Mesothelial cell of epicardium (in vitro differentiated cells): ENCODE measurements at places on chromosomes 5 and 9.

DNA sequence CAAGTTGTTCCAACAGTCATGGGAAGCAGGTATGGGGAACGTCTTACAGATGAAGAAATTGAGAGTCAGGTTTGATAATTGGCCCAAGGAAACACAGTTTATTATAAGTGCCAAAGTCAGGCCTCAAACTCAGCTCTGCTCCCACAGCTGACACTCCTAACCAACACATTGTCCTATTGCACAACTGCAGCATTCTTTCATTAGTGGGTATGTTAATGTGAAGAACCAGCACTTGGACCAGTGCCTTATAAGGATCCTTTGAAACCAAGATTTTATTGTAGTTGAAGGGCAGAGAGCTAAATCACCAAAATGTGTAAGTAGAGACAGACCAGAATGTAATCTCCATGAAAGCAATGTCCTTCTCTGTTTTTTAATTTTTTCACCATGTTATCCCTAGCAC is 56.1 kb downstream of the GRIA1 start:
- DNase-seq, result no peak
- H3K27me3 ChIP-seq, result no peaks in the 10 kb centered on the region
- no peaks in the 10 kb centered on the region for H3K36me3 ChIP-seq
- H3K4me1 ChIP-seq, result peaks cover 5% of the 10 kb centered on the region

DNA sequence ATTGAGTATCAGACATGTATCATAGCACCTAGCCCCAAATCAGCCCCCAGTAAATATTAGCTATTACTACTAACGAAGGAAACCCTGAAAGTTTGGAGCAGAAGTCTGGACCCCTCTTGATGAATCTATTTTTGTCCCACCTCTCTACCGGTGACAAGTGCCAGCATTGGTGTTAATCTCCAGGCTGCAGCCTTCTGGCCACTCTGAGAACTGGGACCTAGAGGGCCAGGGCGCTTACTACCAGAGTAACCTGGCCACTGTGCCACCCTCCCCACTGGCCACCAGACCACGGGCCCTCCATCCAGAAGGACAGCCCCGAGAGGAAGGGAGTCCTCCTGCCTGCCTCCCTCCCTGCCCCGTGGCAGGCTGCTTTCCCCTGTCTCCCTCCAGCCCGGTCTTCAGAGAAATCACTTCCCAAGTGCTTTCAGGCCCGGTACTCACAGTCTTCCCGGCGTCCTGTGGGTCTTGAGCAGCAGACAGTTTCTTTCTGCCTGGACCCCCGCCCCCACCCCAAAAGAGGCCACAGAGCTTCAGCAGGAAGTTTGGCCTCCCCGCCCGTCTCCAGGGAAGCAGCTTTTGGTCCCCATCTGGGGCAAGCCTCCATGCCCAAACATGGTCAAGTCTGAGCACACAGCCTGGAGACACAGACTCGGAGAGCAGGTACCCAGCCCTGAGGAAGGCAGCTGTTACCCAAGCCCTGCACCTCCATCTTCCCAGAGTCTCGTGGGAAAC is at the start of gene KCNMB1:
Gene KCNMB1, minus strand, starts transcription at position 550 of the 732 bp plus-strand sequence. CDS start 3,920 bp downstream, outside the sequence.
- peaks cover 4% of the 10 kb centered on the region for H3K27me3 ChIP-seq
- H3K4me3 ChIP-seq, result no peak within 1 kb of the TSS
- no peak for DNase-seq

DNA sequence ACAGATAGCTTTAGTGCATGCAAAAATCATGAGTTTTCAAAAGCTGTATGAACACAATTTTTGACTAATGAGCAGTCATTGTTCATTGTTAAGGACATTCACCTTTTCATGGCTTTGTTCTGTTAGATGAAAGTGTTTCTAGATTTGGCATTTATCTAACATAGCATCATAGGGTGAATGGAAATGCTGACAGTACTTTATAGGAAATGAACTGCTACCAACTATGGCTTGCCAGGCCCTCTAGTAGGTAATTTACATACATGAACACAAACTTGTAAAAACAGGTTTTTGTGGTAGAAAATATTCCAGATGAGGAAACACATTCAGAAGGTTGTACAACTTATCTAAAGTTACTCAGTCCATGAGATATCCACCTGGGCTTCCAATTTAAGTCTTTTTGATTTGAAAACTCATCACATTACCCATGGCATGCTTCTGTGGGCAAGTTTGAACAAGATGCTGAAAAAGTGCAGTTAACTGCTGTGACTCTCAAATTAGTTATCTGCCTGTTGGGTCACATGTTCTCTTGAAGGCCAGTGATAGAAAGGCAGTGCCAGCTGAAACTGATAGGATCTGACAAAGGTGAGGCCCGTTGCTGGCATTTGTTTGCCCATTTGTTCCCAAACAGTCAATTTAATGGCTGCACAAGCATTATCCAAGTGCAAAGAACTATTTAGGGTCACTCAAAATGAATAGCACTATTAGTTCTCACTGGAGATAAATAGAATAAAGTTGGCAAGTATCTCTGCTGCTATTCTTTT is 399.1 kb downstream of the MAN2A1 start:
- H3K27ac ChIP-seq, result no peak overlapping the region
- H3K36me3 ChIP-seq, result no peaks in the 10 kb centered on the region
- H3K27me3 ChIP-seq, result peaks cover 4% of the 10 kb centered on the region

GRCh38 chr9:125674981-125675973 is 31.7 kb downstream of the MAPKAP1 start:
- no peak overlapping the region for H3K4me3 ChIP-seq
- peaks cover 29% of the 10 kb centered on the region for H3K4me1 ChIP-seq
- no peaks in the 10 kb centered on the region for H3K36me3 ChIP-seq
- H3K27ac ChIP-seq, result peak overlapping the region; percentile 79

DNA sequence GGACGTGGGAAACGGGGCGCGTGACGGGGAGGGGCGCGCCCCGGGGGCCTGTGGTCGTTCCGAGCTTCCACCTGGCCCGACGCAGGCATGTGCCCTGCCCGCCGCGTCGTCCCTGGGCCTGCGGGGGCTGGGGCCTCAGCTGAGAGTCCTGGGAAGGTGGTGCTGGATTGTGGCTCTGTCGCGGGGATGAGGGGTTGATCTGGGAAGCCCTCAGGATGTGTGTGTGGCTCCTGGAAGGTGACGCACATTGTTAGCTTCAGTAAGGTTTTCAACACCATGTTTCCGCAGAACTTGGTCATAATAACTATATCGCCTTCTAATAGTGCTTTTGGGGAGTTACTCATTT is 589.1 kb downstream of the MTRR start:
- H3K36me3 ChIP-seq, result no peaks in the 10 kb centered on the region
- no peak overlapping the region for H3K27ac ChIP-seq
- no peak for DNase-seq
- H3K4me1 ChIP-seq, result no peaks in the 10 kb centered on the region
- H3K4me3 ChIP-seq, result no peak overlapping the region

DNA sequence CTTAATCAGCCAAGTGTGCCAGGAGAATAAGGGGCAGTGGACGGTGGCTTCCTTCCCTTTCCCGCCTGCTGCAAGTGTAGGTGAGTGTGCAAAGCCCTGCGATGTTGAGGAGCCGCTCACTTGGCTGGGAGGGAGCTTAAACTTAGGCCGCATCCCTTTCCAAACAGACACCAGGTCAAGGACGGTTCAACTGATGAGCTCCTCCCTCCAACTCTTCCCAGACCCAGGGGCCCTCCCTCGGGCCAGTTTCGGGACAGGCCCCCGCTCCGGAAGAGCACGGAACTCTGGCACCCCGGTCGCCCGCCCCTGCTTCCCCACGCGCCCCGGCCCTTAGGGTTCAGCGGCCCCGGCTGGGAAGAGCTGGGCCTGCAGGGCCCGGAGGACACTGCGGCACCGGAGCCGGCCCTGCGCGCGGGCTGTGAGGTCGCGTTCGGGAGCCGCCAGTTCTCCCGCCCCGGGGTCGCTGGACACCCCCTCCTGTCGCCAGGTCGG is 481 bp downstream of the MRPL36 start:
- H3K27ac ChIP-seq, result no peak overlapping the region
- H3K36me3 ChIP-seq, result peaks cover 29% of the 10 kb centered on the region
- H3K4me3 ChIP-seq, result peak overlapping the region; percentile 89
- no peak for DNase-seq

DNA sequence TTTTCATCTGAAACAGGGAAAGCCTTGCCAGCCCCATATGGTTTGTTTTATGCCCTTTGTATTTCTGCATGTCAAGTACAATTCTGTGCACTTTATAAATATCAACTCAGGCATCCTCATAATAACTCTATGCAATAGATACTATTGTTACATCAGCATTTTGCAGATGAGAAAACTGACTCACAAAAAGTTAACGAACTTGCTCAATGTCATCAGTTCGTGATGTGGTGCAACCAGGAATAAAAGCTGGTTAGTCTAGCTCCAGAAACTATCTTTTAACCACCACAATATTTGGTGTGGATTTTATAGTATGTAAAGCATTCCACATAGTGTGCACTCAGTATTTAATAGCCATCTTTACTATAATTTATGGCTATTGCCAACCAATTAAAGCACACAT is 134.9 kb downstream of the MRPS30 start:
- H3K27me3 ChIP-seq, result no peaks in the 10 kb centered on the region
- H3K27ac ChIP-seq, result no peak overlapping the region
- no peaks in the 10 kb centered on the region for H3K36me3 ChIP-seq
- no peak overlapping the region for H3K4me3 ChIP-seq

DNA sequence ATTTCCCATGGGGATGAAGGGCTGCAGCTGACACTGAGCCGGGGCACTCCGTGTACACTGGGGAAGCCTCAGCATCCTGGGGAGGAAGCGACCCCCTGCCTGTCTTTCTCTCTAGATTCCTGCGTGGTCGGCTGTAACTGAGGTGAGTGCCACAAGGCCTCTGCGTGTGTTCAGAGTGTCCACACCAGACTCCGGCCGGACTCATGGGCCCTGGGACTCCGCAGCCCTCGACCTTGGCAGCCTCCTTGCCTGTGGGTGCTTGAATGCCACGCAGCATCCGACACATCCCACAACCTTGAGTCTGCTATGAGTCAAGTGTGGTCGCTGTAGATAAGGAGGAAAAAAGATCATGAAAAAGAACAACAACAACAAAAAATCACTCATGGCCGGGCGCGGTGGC is 23.4 kb downstream of the PAEP start:
- H3K27ac ChIP-seq, result no peak overlapping the region
- no peaks in the 10 kb centered on the region for H3K4me1 ChIP-seq
